ENCODE measurements at places on chromosomes 7 and 10.

DNA sequence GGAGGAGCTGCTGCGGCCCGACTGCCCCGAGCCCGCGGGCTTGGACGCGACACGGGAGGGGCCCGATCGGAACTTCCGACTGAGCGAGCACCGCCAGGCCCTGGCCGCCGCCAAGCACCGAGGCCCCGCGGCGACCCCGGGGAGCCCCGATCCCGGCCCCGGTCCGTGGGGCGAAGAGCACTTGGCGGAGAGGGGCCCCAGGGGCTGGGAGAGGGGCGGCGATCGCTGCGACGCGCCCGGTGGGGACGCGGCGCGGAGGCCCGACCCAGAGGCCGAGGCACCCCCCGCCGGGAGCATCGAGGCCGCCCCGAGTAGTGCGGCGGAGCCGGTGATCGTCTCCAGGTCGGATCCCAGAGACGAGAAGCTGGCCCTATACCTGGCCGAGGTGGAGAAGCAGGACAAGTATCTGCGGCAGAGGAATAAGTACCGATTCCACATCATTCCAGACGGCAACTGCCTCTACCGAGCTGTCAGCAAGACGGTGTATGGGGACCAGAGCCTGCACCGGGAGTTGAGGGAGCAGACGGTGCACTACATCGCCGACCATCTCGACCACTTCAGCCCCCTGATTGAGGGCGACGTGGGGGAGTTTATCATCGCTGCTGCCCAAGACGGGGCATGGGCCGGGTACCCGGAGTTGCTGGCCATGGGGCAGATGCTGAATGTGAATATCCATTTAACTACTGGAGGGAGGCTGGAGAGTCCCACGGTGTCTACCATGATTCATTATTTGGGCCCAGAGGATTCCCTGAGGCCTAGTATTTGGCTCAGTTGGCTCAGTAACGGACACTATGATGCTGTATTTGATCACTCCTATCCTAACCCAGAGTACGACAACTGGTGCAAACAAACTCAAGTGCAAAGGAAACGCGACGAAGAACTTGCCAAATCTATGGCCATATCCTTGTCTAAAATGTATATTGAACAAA, 1.4 kb downstream of the OTUD1 start:
- DNase-seq, result no peak

DNA sequence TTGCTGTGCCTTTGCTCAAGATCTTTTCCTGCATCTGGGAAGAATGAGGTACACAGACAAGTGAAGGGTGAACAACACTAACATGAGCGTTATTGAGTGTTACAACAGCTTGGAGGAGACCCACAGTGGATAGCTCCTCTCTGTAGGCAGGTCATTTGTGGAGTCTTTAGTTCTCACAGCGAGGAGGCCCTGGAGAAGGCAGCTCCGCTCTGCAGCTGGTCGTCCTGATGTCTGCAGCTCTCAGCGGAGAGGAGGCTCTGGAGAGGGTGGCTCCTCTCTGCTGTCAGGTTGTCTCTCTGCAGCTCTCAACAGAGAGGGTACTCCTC, 7.0 kb upstream of the DYNC2I1 start:
- no peak for DNase-seq

- no peak for DNase-seq
These were observed 21.8 kb downstream of the KBTBD2 start for GRCh38 chr7:32869716-32870115.

DNA sequence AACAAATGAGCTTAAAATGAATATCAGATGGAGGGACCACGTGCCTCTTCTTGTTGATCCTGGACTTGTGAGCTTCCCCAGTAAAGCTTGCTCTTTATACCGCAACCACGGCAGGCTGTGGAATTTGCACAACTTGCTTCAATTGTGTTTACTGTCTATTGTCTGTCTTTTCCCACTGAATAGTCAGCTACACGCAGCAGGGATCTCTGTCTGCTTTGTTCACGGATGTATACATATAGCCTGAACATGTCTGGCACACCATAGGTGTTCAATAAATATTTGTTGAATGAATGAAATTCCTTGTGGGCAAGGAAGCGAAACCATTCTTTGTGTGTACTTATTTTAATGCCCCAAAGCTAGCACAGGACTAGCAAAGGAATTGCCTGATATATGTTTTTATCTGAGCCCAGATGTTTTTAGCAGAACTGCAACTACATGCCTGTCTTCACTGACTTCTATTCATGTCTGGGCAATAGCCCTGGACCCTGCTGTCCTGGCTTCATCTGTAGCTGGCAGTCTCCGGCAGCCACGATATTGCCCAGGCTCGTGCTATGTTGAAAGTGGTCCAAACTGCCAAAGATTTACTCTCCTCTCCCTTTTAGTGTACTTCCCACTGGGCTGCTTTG, 29.9 kb upstream of the IFRD1 start:
- DNase-seq, result no peak

DNA sequence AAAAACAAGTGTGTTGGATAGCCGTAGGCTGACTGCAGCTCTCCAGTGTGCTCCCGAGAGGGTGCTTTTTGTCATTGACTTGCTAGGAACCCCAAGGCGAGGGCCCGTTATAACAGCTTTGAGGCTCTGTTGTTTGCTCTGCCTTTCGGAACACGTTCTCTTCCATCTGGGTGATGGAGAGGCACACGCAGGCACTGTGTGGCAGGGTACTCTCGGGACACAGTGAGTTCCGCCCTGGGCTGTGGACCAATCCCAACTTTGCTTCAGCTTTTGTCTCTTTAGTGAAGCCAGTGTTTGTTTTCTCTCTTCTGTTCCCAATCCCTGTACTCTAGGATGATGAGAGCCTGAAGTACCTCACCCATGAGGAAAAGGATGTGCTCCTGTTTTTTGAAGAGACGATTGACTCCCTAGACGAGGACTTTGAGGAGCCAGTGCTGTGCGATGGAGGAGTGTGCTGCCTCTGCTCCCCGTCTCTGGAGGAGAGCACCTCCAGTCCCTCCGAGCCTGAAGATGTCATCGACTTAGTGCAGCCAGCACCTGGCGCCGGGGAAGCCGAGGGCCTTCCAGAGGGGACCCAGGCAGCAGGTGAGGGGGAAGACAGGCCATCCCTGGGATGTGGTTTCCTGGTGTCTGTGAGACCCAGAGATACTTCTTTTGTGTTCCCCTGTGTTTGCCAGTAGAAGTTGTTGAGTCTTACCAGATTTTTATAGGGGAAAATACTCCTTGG, 43.2 kb downstream of the PROSER2 start:
- DNase-seq, result no peak

DNA sequence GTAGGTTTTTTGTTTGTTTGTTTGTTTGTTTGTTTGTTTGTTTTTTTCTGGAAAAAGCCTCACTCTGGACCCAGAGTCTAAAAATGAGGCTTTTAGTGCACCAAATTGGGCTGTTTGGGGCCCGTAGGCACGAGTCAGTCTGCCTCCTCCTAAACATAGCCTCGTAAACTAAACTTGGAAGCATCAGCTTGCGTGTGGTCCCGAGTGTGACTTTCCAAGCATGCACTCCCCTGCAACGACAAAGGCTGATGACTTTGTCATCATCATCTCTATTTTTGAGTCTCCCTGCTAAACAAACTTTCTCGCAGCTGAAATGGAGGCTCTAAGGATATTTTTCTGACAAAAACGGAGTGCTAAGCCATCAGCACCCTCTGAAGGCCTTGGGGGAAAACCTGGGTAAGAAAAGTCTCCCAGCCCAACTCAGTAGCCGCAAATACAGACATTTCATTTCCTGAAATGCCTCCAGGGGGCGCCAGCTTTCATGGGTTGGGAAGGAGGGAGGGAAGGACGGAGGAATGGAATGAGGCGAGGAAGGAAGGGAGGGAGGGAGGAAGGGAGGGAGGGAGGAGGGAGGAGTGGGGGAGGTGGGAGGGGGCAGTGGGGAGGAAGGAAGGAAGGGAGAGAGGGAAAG, 245.9 kb downstream of the KCNMA1 start:
- DNase-seq, result peak; percentile 44

GRCh38 chr10:78718032-78718572, 350.7 kb upstream of the ZMIZ1 start:
- no peak for DNase-seq

DNA sequence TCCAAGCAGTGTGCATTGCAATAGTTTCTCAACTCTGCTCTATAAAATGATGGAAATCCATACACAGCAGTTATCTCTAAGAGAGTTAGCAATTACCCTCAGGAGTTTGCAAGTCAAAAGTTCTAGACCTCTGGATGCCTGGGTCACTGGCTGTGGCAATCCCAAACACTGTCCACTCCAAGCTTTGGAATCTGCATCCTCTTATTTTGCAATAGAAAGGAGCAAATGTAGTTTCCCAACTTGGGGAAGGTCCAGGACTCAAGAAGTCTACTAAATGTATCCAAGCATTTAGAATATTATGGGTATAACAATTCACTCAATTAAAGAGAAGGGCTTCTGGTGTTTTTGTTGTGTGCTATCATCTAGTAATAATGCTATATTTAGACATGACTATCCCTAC, 131.3 kb upstream of the NRP1 start:
- DNase-seq, result no peak

GRCh38 chr7:20388084-20388483, 57.4 kb downstream of the ITGB8 start:
- no peak for DNase-seq

DNA sequence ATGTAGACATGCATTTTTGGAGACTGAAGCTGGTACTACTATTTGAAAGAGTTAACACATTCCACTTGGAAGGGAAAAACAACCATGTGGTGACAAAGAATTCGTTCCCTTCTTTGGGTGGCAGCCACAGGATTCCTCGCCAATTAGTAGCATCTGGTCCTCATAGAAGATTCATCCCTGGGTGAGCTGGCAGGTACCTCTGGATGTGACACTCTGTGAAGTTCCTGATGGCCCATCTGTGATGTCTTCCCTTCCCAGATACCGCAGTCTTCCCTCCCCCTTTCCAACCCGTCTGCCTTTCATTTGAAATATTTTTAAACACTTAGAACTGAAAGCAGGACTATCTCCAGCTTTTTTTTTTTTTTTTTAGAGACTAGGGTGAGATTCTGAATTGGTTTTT, 569.5 kb downstream of the TYW1 start:
- DNase-seq, result no peak

DNA sequence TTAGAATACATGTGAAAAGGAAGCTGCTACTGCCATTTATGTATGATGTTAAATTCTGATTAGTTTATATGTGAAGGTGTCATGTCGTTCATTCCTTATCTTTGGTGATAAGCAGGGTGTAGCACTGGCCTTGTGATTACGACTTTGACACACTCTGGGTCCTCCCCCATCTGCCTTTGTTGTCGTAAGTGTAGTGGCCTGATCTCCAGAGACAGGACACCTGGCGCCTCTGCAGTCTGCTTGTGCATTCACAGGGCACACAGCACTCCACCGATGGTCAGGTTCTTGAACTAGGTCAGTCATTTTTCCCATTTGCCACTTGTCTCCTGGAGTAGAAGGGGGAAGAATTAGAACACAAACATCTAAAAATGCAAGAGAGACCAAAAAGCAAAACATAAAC, 186.0 kb downstream of the PRKCQ start:
- no peak for DNase-seq

GRCh38 chr10:121448766-121449421, 149.3 kb downstream of the FGFR2 start:
- no peak for DNase-seq

DNA sequence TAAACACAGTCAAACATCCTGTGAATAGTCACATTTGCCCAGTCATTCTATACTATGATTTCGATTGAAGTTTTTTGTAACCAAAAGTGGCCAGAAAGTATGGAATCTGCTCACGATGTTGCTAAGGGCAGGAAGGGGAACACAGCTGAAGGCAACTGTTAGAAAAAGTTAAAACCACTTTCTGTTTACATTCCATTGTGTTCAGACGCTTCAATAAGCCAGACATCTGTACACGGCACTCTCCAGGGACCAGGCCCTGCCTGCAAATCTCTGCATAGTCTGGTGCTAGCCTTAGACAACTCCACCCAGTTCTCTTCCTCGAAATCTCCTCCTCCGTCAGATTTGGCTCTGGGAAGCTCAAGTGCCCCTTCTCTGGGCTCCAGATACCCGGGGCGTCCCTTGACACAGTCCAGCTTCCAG, 17.1 kb upstream of the TMEM120A start:
- peak; percentile 48 for DNase-seq

DNA sequence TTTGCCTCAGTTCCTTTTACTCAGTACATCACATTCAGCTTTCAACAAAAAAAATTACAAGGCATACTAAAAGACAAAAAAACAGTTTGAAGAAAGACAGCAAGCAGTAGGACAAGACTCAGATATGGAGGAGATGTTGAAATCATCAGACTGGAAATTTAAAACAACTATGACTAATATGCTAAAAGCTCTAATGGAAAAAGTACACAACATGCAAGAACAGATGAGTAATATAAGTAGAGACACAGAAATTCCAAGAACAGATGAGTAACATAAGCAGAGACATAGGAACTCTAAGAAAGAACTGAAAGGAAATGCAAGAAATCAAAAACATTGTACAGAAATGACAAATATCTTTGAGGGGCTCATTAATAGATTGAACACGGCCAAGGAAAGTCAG, 402.6 kb downstream of the NEBL start:
- no peak for DNase-seq

GRCh38 chr7:151852486-151853396, 24.2 kb downstream of the PRKAG2 start:
- no peak for DNase-seq

- DNase-seq, result no peak
These were observed 38.1 kb upstream of the DUSP5 start for GRCh38 chr10:110459600-110459999.

DNA sequence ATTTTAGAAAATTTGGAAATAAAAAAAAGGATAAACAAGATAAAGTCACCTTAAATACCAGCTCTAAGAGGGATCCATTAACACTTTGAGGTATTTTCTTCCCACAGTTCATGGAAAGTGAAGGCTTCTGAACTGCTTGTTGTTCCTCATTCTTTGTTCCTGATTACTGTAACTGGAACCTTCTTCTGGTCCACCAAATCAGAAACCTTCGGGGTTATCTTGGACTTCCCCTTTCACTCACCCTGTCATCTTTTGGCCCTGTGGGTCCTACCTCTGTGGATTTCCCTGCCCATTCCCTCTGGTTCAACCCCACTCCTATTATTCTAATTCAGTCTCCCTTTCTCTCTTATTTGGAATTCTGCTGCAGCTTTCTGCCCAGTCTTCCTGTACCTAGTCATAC, 116.5 kb upstream of the PRPS1L1 start:
- DNase-seq, result no peak

DNA sequence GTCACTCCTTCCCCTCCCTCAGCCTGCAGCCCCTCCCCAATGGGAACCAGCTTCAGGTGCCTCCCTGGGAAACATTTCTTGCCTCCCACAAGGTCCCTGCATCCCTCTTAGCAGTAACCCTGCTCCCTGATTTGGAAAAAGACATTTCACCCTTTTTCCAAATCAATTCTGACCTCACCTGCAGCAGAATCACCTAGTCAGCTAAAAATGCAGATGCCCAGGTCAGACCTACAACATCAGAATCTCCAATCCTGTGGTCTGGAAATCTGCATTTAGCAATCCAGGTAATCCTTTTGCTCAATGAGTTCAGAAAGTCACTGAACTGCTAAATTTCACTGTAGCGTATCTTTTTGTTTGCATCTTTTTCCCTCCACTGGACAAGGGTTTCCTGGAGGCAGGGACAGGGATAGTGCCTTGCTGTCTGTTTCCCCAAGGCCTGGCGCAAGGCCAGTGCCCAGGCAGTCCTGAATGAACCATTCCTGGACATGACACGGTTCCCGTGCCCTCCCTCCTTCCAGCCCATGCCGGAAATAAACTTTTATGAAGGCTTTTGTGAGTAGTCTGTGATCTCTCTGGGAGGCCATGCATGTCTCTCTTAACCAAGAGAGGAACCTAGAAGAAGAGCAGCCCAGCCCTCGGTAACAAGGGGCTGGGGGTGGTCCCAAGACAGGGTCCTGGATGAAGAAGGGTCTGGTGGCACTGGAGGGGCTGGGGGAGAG, 44.0 kb downstream of the COL13A1 start:
- DNase-seq, result no peak
